ENCODE measurements at places on chromosomes 1 and 21.

GRCh38 chr1:67987046-67987799 lies 63.2 kb downstream of the DIRAS3 start:
- DNase-seq = no peak

DNA sequence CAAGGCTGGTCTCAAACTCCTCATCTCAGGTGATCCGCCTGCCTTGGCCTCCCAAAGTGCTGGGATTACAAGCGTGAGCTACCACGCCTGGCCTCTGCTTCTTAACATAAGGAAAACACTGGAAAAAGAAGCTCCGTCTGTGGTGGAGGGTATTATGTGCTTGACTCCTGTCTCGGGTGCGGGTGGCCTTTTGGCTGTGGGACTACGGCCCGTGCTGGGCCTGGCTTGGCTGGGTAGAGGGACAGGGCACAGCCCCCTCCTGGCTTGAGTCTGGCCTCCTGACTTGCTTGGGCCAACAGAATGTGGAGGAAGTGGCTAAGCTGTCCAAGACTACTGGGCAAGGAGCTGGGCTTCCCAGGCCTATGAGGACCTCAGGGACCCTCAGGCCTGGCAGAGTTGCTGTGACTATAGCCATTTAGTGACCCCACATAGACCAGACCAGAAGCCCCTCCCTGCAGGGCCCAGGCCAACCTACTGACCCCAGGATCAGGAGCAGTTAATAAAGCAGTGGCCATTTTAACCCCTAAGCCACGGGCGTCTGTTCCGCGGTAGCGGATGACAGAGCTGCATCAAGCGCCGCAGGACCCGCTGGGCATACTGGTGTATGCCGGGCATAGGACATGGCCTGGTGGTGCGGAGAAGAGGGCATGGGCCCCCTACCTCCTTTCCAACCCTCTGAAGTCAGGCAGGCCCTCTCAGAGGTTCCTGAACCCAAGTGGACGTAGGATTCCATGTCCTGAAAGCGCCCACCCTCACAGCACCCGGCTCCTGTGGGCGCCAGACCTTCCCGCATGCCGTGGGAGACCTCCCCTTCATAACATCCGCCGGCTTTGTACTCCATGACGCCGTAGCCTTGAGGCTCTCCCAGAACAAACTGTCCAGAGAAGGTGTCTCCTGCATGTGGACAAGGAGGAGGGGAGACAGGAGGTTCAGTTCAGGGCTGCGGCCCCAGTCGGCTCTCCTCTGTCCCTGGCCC lies 4.4 kb downstream of the MORN1 start:
- no peak for DNase-seq

- DNase-seq = no peak
Observed at GRCh38 chr21:15688016-15688415, 41.8 kb upstream of the USP25 start.

DNA sequence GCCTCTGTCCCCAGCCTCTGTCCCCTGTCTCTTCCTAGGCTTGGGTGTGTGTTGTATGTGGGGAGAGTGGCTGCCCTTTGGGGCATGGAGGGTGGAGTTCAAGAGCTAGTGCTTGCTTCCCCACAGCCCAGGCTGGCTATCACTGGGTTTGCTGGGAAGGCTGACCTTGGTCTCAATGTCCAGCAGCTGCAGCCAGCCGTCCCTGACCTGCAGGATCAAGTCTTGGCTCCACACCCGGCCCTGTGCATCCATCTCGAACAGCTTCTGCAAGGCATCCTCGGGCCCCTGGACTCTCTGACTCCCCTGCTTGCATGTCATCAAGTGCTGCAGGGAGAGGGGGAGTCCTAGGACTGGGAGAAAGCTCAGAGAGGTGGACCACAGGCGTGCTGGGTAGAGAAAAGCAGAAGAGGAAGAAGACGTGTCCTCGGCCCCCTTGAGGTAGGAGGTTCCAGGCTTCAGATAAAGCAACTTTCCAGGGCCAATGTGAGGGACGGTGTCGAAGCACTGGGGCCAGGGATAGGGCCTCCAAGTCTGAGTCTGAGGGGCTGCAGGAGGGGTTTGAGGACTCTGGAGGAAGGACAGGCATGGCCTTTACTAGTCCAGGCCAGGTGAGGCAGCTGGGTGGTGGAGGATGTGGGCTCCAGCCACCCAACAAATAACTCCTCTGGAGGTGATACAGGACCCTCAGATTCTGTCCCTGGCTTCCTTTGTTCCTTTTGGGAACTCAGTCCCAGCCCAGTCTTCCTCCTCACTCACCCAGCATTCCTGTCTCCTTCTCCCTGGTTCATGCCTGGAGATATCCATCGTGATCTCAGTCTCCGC lies 4.0 kb downstream of the EPS8L3 start:
- no peak for DNase-seq

- no peak for DNase-seq
Observed at GRCh38 chr1:174032671-174033222, 10.6 kb upstream of the RC3H1 start.

DNA sequence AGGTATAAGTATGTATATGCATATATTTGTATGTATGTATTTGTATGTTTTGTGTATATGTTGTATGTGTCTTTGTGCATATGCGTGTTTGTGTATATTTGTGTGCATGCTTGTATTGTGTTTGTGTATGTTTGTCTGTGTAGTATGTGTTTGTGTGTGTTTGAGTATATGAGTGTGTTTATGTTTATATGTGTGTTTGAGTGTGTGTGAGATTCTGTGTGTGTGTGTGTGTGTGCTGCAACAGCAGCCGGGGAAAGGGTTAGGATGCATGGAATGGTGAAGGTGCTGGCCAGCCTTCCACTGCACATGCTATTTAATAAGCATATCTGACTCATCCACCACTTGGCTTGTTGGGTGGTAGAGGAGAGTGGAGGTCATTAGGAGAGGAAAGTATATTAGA lies 46.6 kb upstream of the RAB4A start:
- DNase-seq = no peak

DNA sequence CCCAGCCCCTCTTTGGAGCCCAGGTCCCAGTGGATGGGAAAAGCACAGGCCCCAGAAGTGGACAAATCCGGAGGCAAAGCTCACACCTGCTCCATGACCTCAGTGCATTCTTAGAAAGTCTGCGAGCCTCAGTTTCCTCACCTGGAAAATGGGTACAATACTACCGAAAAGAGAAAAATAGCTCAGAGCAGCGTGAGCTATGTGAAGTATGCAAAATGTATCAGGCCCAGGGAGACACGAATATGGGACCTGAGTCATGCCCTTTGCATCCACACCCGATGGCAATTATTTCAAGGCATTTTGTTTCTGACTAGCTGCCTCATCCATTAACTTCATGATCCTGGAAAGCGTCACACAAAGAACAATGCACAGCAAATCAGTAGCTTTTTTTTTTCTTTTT lies 9.2 kb downstream of the ALDH4A1 start:
- DNase-seq = no peak

- DNase-seq = no peak
Observed at GRCh38 chr1:1021010-1021919, 1.3 kb downstream of the AGRN start.

GRCh38 chr1:39733161-39733560 lies 5.5 kb upstream of the PPIE start:
- DNase-seq = no peak

GRCh38 chr1:11566042-11566850 lies 87.3 kb downstream of the DISP3 start:
- DNase-seq = no peak

DNA sequence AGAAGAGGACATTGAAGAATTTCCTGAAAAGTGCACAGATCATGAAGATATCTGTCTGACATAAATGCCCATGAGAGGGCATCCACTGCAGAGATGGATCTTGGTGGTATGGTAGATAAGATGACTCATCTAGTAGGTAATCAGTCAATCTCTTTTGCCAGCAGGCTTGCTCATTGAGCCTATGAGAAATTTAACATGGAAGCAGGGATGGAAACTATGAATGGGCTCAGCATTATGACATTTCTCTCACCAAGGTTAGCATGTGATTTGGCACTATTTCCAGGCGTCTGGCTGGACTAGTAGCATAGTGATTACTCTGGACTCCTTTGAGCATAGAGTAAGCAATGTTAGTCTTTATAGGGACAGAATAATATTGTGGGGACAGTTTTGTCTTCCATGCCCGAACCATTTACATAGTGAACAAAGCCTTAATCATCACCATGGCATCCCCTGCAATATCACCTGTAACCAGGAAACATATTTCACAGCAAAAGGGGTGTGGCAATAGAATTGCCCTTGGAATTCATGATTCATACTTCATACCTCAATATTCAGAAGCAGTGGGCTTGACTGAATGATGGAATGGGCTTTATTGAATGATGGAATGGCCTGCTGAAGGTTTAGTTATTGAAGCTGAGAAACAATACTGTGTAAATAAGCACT lies 7.3 kb downstream of the OR2C3 start:
- DNase-seq = no peak

DNA sequence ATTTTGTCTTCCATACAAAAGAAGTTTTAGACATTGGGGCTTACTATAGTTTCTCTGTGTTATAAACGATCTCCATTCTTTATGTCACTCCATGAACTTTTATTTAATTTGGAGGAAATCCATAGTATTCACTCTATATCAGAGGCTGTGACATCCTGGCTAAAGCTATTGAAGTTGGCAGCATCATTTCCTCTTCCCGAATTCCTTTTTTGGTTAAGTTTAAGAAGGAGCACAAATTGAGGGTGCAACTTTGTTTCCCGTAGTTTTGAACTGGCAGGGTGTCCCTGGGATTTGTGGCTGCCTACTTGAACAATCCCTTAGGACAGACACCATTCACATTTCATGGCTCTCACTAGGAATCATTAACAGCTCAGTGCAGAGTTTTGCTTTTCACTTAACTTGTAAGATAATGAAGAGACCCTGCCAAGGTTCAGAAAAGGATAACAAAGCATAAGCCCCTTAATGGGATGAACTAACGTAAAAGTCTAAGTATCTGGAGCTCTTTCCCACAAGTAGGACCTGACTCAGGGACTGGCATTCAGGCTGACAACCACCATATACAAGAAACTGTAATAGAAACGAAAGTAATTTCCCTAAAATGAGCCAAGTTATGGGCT lies 13.9 kb downstream of the S1PR1 start:
- DNase-seq = no peak

DNA sequence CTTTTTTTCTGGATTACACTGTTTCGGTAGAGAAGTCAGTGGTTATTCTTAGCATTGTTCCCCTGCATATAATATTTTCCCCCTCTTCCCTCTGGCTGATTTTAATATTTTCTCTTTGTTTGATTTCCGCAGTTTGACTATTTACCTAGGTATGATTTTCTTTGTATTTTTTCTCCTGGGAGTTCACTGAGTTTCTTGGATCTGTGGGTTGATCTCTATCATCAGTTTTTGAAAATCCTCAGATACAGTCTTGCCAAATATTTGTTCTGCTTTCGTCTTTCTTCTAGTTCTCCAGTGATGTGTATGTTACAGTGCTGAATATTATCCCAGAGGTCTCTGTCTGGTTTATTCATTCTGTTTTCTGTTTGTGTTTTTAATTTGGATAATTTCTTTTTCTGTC lies 136.4 kb downstream of the DYRK1A start:
- DNase-seq = no peak

- no peak for DNase-seq
Observed at GRCh38 chr1:8078176-8078671, 52.1 kb upstream of the ERRFI1 start.

DNA sequence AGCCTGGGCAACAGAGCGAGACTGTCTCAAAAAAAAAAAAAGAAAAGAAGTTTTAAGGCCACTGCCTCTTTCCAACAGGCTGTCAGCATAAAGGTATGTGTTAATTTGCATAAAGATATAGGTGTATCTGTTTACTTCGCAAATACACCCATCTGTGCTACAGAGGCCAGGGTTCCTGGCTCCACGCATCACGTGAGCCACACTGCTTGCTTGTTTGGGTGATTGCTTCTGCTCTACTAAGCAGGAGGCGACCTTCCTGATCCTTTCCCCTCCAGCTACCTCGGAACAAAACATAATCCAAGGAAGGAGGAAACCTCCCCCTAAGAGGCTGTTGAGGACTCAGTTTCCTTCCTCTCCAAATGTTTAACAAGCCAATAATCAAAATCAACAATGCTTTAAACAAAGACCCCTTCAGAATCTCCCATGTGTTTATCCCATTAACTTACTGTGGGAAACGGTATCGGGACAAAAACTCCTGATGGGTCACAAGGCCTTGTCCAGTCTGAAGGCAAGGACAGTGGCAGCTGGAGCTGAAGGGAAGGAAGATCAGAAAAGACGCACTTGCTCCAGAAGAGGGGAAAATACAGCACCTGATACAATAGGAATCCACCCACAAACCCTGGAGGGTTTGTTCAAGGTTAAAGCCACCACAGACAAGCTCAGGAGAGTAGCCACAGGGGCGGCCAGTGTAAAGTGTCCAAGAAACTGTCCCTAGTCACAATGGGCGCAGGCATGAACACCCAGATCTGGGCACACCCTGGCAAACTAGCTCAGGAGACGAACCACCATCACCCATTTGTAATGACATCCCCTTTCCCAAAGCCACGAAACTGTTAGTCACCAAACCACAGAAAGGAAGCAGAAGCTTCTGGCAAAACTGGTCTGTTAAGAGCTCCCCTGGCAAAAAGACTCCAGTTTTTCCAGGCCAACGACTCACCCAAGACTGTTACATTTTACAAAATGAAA lies 17.2 kb downstream of the CTNNBIP1 start:
- no peak for DNase-seq

DNA sequence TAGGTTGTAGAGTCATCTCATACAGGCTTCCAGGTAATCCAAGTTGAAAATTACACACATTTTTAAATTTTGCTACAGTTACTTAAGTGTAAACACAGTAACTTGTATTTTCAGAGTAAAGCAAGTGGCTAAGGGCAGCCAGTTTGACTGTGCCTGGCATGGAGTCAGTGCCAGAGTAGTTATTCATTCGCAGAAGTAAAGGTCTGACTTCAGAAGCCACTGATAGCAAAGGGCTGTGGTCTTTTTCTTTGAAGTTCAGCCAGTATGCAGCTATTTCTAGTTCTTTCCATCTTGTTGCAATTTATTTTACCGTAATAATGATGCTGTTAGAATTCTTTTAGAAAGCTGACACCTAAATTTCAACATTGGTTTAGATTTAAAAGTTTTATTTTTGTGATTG lies 9.4 kb downstream of the TMEM50A start:
- DNase-seq = no peak

DNA sequence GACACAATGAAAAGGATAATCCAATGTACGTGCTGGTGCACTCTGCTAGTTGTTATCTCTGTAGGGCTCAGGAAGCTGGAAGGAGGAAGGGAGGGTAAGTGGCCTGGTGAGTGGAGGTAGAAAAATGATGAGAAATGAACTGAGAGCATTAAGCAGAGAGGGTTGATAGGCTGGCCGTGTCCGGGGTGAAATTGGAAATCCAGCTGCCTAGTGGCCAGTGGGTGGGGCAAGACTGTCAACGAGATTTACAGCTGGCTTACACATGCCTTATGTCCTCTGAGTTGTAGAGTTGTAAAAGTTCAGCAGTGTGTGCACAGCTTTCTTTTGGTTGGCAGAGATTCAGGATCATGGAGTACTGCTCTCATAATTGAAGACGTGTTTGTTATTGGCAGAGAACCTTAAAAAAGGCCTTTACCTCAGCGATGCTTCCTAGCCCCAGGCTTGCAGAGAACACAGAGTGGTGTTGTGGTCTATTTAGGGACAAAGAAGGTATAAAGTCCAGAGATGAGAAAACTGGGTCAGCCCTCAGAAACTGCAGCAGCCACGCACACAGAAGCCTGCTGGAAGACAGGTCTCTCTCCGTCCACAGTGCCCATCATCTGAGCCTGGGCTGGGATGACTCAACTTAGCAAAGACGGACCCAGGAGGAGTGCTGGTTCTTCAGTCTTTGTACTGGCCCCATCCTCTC lies 132.4 kb downstream of the EDEM3 start:
- DNase-seq = no peak

All from activated gamma-delta T cell (primary cell).